ENCODE measurements at places on chromosomes 1 and 21. TPM values are rescaled to one million over a fixed set of nuclear protein-coding genes. Genes with fewer than 3 reads are reported as not detected.

- no peak overlapping the region for H3K4me3 ChIP-seq
- no peaks in the 10 kb centered on the region for H3K36me3 ChIP-seq
These were observed 142.9 kb downstream of the LRRC7 start for GRCh38 chr1:69710484-69711189.

- no peaks in the 10 kb centered on the region for H3K27me3 ChIP-seq
- H3K4me3 ChIP-seq = no peak overlapping the region
- no peak overlapping the region for H3K27ac ChIP-seq
- no peak for DNase-seq
- peaks cover 44% of the 10 kb centered on the region for H3K36me3 ChIP-seq
These were observed 60.4 kb downstream of the DIP2A start for GRCh38 chr21:46518983-46519583.

Gene GJB5
- polyA plus RNA-seq = not detected

Gene DNAJB4
- polyA plus RNA-seq = 17.5 TPM

DNA sequence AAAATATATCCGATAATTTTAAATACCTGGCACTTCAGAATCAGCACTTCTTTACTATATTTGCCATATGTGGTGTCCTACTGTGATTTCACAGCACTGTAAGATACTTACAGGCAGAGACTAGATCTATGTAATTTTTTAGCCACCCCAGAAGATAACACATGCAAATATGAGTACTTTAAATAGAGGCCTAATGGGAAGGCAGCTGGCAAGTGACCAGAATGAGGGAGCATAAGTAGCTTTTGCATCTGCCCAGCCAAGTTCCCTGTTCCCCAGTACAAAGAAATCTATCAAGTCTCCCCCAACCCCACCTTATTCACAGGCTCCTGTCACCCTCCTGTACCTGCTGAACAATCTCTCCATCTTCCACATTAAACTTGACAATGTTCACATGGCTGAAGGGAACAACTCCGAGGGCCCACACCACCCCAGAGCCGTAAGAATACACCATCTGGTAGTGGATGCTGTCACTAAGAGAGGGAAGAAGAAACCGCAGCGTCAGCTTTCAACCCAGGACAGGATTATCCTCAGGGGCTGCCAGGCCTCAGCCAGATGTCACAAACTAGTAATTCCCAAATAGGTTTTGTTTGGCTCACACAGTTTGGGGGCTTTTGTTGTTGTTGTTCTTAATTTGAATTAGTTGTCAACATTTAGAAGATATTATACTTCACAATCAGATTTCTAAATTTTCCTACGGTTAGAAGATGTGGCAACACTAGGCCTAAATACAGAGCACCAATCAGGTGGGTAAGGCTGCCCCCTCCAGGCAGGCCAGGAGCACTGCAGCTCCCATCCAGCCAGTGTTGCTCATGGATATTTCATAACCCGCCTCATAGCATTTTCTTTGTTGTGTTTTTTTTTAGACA lies 10.4 kb downstream of the EMC1 start:
- H3K4me3 ChIP-seq = no peak overlapping the region
- H3K4me1 ChIP-seq = no peaks in the 10 kb centered on the region
- H3K36me3 ChIP-seq = peaks cover 62% of the 10 kb centered on the region
- no peaks in the 10 kb centered on the region for H3K27me3 ChIP-seq
- DNase-seq = peak; percentile 82

Gene OR6N1
- polyA plus RNA-seq = not detected

DNA sequence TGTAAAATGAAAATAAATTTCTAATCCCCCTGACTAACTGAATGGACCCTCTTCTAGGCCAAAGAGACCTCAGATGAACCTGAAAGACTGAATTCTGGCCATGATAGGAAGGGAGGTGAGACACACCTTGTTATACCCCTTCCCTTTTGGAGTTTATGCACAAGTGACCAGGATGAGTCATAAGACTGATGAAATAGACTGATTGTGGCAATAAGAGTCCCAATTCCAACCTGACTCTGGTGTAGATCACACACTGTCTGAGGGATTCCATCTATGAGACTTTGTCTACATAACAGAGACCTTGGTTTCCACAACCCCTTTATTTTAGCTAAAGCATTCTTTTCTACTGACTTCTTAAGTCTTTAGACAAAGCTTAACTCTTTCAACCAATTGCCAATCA lies 13.5 kb upstream of the OR2G2 start:
- H3K27me3 ChIP-seq = no peaks in the 10 kb centered on the region
- H3K4me3 ChIP-seq = no peak overlapping the region
- no peaks in the 10 kb centered on the region for H3K36me3 ChIP-seq

Gene CACHD1
- polyA plus RNA-seq = 2.4 TPM

- no peak overlapping the region for H3K27ac ChIP-seq
- DNase-seq = no peak
- peaks cover 6% of the 10 kb centered on the region for H3K36me3 ChIP-seq
- H3K4me1 ChIP-seq = no peaks in the 10 kb centered on the region
- no peaks in the 10 kb centered on the region for H3K27me3 ChIP-seq
These were observed 118.7 kb downstream of the POU2F1 start for GRCh38 chr1:167339405-167339804.

- no peak overlapping the region for H3K27ac ChIP-seq
- no peak for DNase-seq
- H3K27me3 ChIP-seq = no peaks in the 10 kb centered on the region
- H3K4me1 ChIP-seq = no peaks in the 10 kb centered on the region
These were observed 74.1 kb upstream of the IRF2BP2 start for GRCh38 chr1:234683861-234684632.

GRCh38 chr1:69569175-69569541 lies 1.4 kb downstream of the LRRC7 start:
- H3K4me1 ChIP-seq = 0 out of 2 replicates have a peak, but pooled peaks cover 5% of the 10 kb centered on the region
- peaks cover 28% of the 10 kb centered on the region for H3K27me3 ChIP-seq
- no peak overlapping the region for H3K27ac ChIP-seq
- H3K36me3 ChIP-seq = no peaks in the 10 kb centered on the region
- H3K4me3 ChIP-seq = peak overlapping the region; percentile 23

Gene KCNQ4
- 0.15 TPM for polyA plus RNA-seq

DNA sequence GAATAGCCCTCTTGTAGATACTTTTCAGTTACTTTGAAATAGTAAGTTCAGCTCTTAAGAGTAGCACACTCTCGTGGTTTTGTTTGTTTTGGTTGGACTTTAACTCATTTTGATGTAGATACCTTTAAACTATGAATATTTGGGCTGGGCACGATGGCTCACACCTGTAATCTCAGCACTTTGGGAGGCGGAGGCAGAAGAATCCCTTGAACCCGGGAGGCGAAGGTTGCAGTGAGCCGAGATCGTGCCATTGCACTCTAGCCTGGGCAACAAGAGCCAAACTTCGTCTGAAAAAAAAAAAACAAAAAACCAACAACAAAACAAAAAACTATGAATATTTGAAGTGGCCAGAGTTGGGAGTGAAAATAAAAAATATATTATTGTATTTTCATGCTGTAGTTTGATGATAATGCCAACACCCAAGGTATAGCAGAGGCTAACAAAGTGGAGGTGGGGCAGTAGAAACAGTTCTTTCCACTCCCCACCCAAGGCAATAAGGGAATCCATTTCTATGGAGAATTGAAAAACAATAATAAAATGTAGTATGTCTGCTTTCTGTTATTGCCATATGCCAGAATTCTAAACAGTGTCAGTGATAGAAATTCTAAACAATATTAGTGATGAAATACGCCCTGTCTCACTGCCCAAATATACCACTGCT lies 1.7 kb downstream of the ZNF326 start:
- peaks cover 24% of the 10 kb centered on the region for H3K36me3 ChIP-seq
- DNase-seq = no peak
- H3K4me1 ChIP-seq = peaks cover 12% of the 10 kb centered on the region
- peak overlapping the region; percentile 95 for H3K27ac ChIP-seq
- H3K4me3 ChIP-seq = peak overlapping the region; percentile 92

DNA sequence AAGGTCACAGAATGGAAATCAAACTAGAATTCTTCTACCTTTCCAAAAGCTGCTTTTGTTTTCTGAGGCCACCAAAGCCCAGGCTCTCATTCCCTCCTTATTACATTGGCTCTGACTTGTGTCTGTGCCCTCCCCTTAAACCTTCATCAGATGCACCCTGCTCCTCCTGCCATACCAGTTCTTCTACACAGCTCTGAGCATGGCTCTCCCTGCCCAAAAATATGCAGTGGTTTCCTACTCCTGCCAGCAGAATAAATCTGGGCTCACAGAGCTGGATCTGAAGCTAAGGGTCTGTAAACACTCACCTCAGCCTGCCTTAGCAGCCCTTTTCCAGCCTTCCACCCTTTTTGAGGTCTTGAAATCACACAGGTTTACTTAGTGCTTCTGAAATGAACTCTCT lies 55.0 kb downstream of the TTC3 start:
- H3K36me3 ChIP-seq = peaks cover 65% of the 10 kb centered on the region
- no peak for DNase-seq
- no peak overlapping the region for H3K4me3 ChIP-seq
- H3K27me3 ChIP-seq = no peaks in the 10 kb centered on the region
- H3K27ac ChIP-seq = no peak overlapping the region

DNA sequence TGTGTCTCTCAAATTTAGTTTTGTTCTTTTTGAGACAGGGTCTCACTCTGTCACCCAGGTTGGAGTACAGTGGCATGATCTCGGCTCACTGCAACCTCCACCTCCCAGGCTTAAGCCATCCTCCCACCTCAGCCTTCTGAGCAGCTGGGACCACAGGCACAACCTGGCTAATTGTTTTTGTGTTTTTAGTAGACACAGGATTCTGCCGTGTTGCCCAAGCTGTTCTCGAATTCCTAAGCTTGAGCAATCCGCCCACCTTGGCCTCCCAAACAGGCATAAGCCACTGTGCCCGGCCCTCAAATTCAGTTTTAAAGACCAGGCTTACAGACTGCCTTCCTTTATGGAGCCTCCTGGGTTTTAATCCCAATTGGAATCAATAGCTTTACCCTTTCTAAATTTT lies 83.7 kb upstream of the SELENON start:
- H3K4me1 ChIP-seq = no peaks in the 10 kb centered on the region
- no peak overlapping the region for H3K4me3 ChIP-seq
- H3K27me3 ChIP-seq = no peaks in the 10 kb centered on the region
- H3K36me3 ChIP-seq = no peaks in the 10 kb centered on the region
- no peak for DNase-seq

Gene RAD54L
- polyA plus RNA-seq = 11.5 TPM

- H3K27ac ChIP-seq = no peak overlapping the region
- no peaks in the 10 kb centered on the region for H3K27me3 ChIP-seq
These were observed 203.0 kb downstream of the RWDD3 start for GRCh38 chr1:95437011-95437410.

DNA sequence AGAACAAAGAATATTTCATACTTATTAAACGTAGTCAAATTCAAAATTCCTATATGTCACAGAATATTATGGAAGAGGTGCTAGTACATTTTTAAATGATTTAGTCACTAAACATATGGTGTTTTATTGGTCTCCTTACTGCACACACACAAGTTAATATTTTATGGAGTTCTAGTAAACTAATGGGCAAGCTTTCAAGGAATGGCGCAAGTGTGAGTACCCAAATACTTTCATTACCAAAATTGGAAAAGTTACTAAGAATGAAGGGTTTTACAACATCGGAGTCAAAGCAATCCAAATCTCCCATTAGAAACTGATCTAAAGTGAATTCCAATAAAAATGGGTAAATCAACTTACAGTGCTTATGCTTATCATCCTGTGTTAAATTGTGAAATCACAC lies 921.9 kb downstream of the ADGRL2 start:
- no peak overlapping the region for H3K27ac ChIP-seq
- no peaks in the 10 kb centered on the region for H3K27me3 ChIP-seq
- H3K4me3 ChIP-seq = no peak overlapping the region
- no peaks in the 10 kb centered on the region for H3K4me1 ChIP-seq
- no peak for DNase-seq

GRCh38 chr1:34684266-34684665 lies 70.6 kb upstream of the GJB5 start:
- no peak for DNase-seq
- no peaks in the 10 kb centered on the region for H3K4me1 ChIP-seq
- no peak overlapping the region for H3K27ac ChIP-seq
- no peaks in the 10 kb centered on the region for H3K36me3 ChIP-seq
- no peaks in the 10 kb centered on the region for H3K27me3 ChIP-seq

DNA sequence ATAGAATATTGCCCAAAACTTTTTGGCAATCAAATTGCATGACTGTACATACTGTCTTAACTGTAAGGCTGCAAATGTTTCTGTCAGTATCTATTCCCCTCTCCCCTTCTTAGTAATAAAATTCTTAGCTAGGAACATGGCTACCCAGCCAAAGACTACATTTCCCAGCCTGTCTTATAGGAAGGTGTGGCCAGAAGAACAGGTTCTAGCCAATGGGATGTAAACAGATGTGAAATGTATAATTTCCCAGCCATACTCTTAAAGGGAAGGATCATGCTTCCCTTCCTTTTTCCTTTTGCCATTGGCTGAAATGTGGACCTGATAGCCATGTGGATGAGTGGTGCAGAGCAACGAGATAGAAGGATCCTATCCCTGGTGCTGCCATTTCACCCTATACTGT lies 7.0 kb upstream of the HIVEP3 start:
- peak; percentile 27 for DNase-seq
- H3K27me3 ChIP-seq = no peaks in the 10 kb centered on the region
- H3K4me3 ChIP-seq = no peak overlapping the region
- H3K27ac ChIP-seq = no peak overlapping the region
- H3K4me1 ChIP-seq = no peaks in the 10 kb centered on the region

Gene CD53
- not detected for polyA plus RNA-seq

DNA sequence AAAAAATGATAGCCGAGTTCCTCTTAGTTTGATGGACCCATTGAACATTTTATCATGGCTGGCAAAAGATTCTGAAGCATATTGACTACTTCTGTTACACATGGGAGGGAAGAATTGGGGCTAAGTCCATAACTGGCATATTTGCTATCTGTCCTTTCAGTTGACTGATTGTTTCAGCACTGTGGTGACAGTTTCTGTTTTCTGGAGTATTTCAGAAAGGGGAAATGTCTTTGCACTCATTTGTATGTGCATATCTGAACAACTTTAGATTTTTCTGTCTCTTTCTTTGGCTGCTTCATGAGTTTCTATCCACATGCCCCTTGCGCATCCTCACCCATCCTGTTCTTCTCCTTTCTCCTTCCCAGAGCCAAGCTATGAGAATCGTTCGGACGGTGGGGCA lies 33.2 kb downstream of the SPATA46 start:
- H3K27ac ChIP-seq = no peak overlapping the region
- H3K4me1 ChIP-seq = no peaks in the 10 kb centered on the region
- no peak overlapping the region for H3K4me3 ChIP-seq
- H3K27me3 ChIP-seq = no peaks in the 10 kb centered on the region

DNA sequence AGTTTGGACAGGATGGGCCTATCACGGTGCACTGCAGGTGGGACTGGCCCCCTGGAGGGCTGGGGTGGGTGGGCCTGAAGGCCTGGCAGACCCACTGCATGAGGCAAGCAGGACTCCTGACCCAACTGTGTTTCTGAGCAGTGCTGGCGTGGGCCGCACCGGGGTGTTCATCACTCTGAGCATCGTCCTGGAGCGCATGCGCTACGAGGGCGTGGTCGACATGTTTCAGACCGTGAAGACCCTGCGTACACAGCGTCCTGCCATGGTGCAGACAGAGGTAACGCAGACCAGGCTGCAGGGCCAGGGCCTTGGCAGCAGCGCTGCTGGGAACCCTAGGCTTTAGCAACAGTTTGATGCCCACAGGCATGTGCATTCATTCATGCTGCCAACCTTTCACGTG lies 29.0 kb upstream of the KDM4A start:
- H3K36me3 ChIP-seq = peaks cover 37% of the 10 kb centered on the region
- peaks cover 8% of the 10 kb centered on the region for H3K4me1 ChIP-seq
- DNase-seq = no peak
- H3K4me3 ChIP-seq = no peak overlapping the region

GRCh38 chr1:24779689-24780464 lies 34.6 kb downstream of the CLIC4 start:
- H3K27ac ChIP-seq = no peak overlapping the region
- peaks cover 3% of the 10 kb centered on the region for H3K4me1 ChIP-seq
- H3K36me3 ChIP-seq = no peaks in the 10 kb centered on the region

Gene C1orf21
- polyA plus RNA-seq = 6.6 TPM

Gene FAM72A
- polyA plus RNA-seq = 8.8 TPM

All from SK-N-SH (cell line).